HepG2 (cell line): ENCODE measurements at places on chromosomes 1 and 21. TPM values are rescaled to one million over a fixed set of nuclear protein-coding genes. Genes with fewer than 3 reads are reported as not detected.

- no peak for DNase-seq
These were observed 34.0 kb upstream of the RAP1A start for GRCh38 chr1:111585447-111586086.

Gene NBPF1
- 30.3 and 38.8 TPM in 2 replicates for polyA plus RNA-seq

Gene TXNIP
- polyA plus RNA-seq, result 237 and 283 TPM in 2 replicates

Gene OR6K6
- polyA plus RNA-seq, result not detected in 2 replicates

Gene PIGR
- 0.04 TPM in 1 of 2 replicates, not detected in the other for polyA plus RNA-seq

DNA sequence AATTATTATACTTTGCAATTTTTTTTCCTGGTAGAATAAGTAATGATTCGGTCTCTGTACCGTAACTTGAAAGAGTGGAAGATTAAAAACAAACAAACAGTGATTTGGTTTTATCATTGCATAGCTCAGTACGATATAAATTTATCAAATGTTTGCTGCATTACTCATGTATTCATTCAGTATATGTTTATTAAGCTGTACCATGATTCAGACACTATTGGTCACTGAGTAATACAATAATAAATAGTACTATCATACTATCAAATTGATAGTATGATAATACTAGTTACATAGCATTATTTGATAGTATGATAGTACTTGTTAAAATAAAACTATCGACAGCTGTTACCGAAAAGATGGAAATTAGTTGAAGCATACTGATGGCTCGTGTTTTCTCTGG, 12.1 kb downstream of the CENPF start:
- DNase-seq, result no peak

DNA sequence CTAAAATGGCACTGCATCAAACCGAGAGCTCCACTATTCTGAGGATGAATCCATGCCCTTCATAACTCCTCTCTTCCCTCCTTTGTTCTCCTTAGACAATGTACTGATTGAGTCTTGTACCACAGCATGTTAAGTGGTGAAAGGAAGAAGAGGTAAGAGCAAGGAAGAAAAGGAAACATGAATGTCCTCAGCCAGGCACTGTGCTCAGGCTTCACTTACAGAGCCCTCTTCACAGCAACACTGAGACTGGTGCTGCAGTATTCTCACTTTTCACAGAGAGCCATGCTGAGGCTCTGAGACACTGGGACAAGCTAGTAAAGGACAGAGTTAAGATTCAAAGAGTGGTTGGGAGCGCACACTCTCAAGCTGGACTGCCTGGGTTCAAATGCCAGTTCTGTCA, 143.5 kb downstream of the AKT3 start:
- no peak for DNase-seq

Gene BRDT
- not detected in 2 replicates for polyA plus RNA-seq

DNA sequence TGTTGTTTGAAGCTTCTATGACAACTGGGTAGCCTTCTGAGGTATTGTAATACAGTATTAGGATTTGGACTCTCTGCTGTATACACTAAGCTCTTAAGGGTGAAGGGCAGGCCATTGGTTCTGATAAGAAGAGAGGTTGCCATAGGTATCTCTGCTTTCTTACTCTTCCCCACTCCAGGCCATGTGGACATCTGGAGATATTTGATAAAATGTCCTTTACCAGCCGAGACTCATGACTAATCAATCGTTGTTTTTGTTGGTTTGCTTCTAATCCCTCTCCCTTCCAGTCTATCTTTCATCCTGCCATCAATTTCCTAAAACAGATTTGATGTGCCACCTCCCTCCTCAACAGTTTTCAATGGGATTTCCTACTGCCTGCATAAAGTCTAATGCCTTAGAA, 64.6 kb upstream of the WDR26 start:
- no peak for DNase-seq

Gene OVAAL
- 0.04 and 0.08 TPM in 2 replicates for polyA plus RNA-seq
